ENCODE measurements at places on chromosomes 6 and 20. TPM values are rescaled to one million over a fixed set of nuclear protein-coding genes. Genes with fewer than 3 reads are reported as not detected.
A peak's percentile ranks its signal among the peaks of the same experiment; 100 is the strongest.

GRCh38 chr20:4942331-4942730 is 59.0 kb downstream of the SLC23A2 start:
- peak overlapping the region; percentile 82 for H3K27ac ChIP-seq
- no peaks in the 10 kb centered on the region for H3K27me3 ChIP-seq
- H3K36me3 ChIP-seq, result no peaks in the 10 kb centered on the region
- peaks cover 21% of the 10 kb centered on the region for H3K4me1 ChIP-seq
- H3K4me3 ChIP-seq, result no peak overlapping the region
- no peak for DNase-seq

DNA sequence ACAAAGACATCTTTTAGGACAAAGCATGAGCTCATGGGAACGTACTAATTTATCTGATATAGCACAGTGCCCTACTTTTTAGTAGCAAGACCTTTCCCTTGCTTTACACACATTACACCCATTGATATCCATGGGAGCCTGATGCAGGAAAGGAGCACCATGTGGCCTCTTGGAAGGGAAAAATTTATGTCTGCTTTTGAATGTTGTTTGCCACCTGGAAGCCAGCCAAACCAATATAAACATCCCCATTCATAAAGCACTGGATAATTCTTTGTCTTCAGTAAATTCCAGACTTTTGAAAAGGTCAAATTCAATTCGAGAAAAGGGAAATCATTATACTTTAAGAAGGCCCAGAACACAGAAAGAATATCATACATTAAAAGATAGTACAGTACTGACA is 152.3 kb upstream of the BEND6 start:
- peak overlapping the region; percentile 83 for H3K27ac ChIP-seq
- H3K4me3 ChIP-seq, result no peak overlapping the region
- no peaks in the 10 kb centered on the region for H3K36me3 ChIP-seq
- peaks cover 61% of the 10 kb centered on the region for H3K4me1 ChIP-seq
- no peak for DNase-seq

DNA sequence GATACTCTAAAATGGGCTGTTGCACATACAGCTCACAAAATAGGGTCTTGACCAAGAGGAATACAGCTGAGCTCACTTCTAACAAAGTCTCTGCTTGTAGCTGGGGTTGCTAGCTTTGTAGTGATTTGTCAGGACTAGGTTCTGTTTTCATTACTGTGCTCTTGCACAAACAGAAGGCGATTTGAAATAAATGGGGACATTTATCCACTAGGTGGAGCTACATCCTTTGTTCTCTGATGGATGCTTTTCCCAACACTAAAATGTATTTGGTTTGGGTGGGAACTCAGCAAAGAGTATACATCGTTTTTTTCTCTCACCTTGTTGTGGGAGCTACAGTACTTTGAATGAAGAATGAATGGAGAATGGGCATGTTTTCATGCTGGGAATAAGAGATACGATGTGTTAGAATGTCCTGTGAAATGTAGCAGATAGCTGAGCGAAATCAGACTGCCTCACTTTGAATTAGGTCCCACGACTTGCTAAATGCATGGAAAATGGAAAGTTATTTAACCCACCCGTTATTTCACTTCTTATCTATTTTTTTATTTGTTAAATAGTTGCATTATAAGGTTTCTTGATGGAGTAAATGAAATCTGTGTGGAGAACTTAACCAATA is 494.7 kb upstream of the MAP3K7 start:
- H3K36me3 ChIP-seq, result no peaks in the 10 kb centered on the region
- no peak for DNase-seq
- H3K27me3 ChIP-seq, result no peaks in the 10 kb centered on the region
- no peak overlapping the region for H3K4me3 ChIP-seq
- H3K4me1 ChIP-seq, result peaks cover 28% of the 10 kb centered on the region

The CLPSL1 gene
- total RNA-seq, result 0.55 TPM

Data from WTC11 (cell line).